WTC11 (cell line): ENCODE measurements at places on chromosomes 11 and 22.

DNA sequence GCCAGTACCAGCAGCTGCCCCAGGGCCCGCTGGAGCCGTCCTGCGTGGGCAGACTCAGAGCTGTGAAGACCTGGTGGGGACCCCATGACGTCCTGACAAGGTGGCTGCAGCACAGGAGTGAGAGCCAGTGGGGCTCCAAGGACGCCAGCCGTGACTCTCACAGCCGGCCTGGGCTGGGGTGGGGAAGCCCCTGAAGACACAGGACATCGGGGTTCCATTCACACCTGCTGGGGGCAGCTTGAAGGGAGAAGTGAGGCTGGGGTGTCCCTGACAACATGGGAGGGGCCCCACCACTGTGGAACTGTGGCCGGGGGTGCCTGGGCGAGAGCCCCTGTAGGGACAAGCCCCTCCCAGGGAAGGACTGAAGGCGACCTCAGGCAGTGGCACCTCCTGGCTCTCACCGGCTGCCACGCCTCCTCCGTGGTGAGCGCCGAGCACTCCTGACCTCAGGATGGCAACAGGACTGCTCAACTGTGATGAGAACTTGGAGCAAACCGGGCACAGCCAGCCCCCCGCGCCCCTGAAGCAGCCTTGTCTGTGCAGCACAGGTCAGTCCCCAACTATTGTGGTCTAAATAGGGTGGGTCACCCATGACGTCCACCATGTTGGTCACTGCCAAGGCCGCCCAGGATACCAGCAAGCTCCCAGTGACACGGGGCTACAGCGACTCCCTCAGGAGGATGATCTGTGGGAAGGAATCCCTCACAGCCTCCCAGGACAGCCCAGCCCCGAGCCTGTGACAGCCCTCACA, 22.7 kb upstream of the IL17REL start:
- H3K27ac ChIP-seq = no peak overlapping the region
- no peak for DNase-seq
- no peaks in the 10 kb centered on the region for H3K4me1 ChIP-seq
- no peaks in the 10 kb centered on the region for H3K36me3 ChIP-seq
- H3K27me3 ChIP-seq = peaks cover 4% of the 10 kb centered on the region; the same call in 1 of the 2 replicates

GRCh38 chr22:45163099-45163450, 650 bp upstream of the NUP50 start:
- H3K27me3 ChIP-seq = no peaks in the 10 kb centered on the region
- no peak for DNase-seq
- peak overlapping the region; percentile 92 for H3K4me3 ChIP-seq
- H3K4me1 ChIP-seq = peaks cover 48% of the 10 kb centered on the region
- peak overlapping the region; percentile 84 for H3K27ac ChIP-seq
- H3K36me3 ChIP-seq = peaks cover 2% of the 10 kb centered on the region

DNA sequence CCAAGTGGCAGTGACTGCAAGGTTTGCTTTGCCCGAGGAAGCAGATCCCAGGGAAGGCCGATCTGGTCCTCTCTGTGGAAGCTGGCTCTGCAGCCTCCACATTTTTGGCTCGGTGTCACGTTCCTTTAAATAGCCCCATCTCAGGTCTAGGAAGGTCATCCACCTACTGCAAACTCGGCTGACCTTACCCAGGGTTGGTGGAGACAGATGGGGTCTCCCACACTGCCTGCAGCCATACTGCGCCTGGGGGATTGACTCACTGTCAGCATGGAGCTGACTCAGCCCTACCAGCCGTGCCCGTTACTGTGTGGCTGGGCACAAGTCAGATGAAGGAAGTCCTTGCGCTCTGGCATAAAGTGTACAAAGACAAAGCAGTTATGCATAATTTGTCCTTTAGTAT, 16.9 kb downstream of the CDPF1 start:
- H3K4me1 ChIP-seq = no peaks in the 10 kb centered on the region
- H3K27me3 ChIP-seq = no peaks in the 10 kb centered on the region
- H3K36me3 ChIP-seq = peaks cover 2% of the 10 kb centered on the region; the same call in 1 of the 2 replicates
- 0 out of 2 replicates have a peak overlapping the region, but pooled peaks have one; percentile 18 for H3K27ac ChIP-seq

GRCh38 chr11:12846786-12847615, 162.1 kb upstream of the RASSF10 start:
- H3K4me3 ChIP-seq = no peak overlapping the region
- no peaks in the 10 kb centered on the region for H3K36me3 ChIP-seq
- DNase-seq = no peak
- H3K27me3 ChIP-seq = no peaks in the 10 kb centered on the region
- peak overlapping the region; percentile 75 for H3K27ac ChIP-seq

- peaks cover 29% of the 10 kb centered on the region for H3K4me1 ChIP-seq
- H3K36me3 ChIP-seq = no peaks in the 10 kb centered on the region
- DNase-seq = no peak
- H3K27me3 ChIP-seq = no peaks in the 10 kb centered on the region; the same call in 1 of the 2 replicates
- H3K4me3 ChIP-seq = no peak overlapping the region
Observed at GRCh38 chr11:13772223-13773046, 104.0 kb downstream of the FAR1 start.

- H3K36me3 ChIP-seq = no peaks in the 10 kb centered on the region
- no peak for DNase-seq
- H3K4me1 ChIP-seq = peaks cover 23% of the 10 kb centered on the region
Observed at GRCh38 chr11:75196426-75196825, 44.1 kb upstream of the TPBGL start.

- H3K4me3 ChIP-seq = no peak overlapping the region
- no peaks in the 10 kb centered on the region for H3K27me3 ChIP-seq
- H3K27ac ChIP-seq = no peak overlapping the region
- DNase-seq = no peak
- H3K4me1 ChIP-seq = peaks cover 15% of the 10 kb centered on the region
Observed at GRCh38 chr22:36466258-36466657, 15.2 kb downstream of the TXN2 start.

- no peaks in the 10 kb centered on the region for H3K36me3 ChIP-seq
- no peak for DNase-seq
- no peaks in the 10 kb centered on the region for H3K27me3 ChIP-seq
- no peak overlapping the region for H3K27ac ChIP-seq
- no peak overlapping the region for H3K4me3 ChIP-seq
- H3K4me1 ChIP-seq = peaks cover 2% of the 10 kb centered on the region; the same call in 1 of the 2 replicates
Observed at GRCh38 chr11:98701541-98701940, 319.2 kb upstream of the CNTN5 start.

DNA sequence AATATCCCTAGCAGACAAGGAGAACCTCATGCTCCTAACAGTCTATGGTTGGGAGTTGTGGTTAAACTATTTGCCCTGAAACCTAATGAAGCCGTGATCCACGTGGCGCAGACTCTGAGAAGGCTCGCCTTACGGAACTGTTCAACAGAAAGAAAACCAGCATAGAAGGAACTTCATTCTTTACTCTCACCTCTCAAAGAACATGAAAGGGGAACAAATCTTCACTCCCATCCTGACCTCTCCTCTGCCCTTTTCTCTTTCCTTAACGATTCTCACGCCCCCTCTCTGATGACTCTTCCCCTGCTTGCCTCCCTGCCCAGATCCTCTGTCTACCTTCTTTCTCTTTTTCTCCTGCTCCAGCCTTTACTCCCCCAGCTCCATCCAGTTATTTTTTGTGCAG, 54.2 kb downstream of the IRAG1 start:
- H3K36me3 ChIP-seq = no peaks in the 10 kb centered on the region
- H3K27ac ChIP-seq = no peak overlapping the region

- H3K27me3 ChIP-seq = no peaks in the 10 kb centered on the region
- no peak overlapping the region for H3K4me3 ChIP-seq
- H3K4me1 ChIP-seq = peaks cover 13% of the 10 kb centered on the region
Observed at GRCh38 chr11:125588505-125588904, 4.1 kb upstream of the STT3A start.

GRCh38 chr11:73996161-73996747, 12.6 kb downstream of the UCP3 start:
- no peak for DNase-seq
- H3K4me3 ChIP-seq = no peak overlapping the region
- no peak overlapping the region for H3K27ac ChIP-seq
- no peaks in the 10 kb centered on the region for H3K36me3 ChIP-seq

- no peak for DNase-seq
- no peaks in the 10 kb centered on the region for H3K36me3 ChIP-seq
- H3K27me3 ChIP-seq = no peaks in the 10 kb centered on the region
- no peak overlapping the region for H3K4me3 ChIP-seq
- H3K27ac ChIP-seq = no peak overlapping the region
Observed at GRCh38 chr11:133553885-133554740, 21.8 kb upstream of the OPCML start.

DNA sequence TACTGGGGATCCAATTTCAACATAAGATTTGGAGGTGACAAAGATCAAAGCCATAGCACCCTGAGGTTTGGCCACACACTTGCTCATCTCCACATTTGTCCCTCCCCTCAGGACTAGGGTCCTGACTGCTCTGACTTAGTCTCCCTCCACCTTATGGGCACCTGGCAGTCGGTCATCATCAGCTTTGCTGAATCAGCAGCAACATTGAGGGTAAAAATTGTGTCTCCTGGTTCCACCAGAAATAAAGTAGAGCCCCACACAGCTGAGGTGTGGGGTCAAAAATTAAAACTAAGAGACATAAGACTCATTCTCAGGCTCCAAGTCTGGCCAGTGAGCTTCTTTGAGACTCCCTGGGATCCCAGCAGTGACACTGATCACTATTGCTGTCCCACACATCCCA, 56.2 kb downstream of the GGTLC2 start:
- H3K4me3 ChIP-seq = no peak overlapping the region
- H3K4me1 ChIP-seq = no peaks in the 10 kb centered on the region
- peaks cover 99% of the 10 kb centered on the region for H3K27me3 ChIP-seq
- no peaks in the 10 kb centered on the region for H3K36me3 ChIP-seq
- no peak for DNase-seq

GRCh38 chr11:82907371-82907770, 5.8 kb downstream of the DDIAS start:
- no peak overlapping the region for H3K27ac ChIP-seq
- no peak overlapping the region for H3K4me3 ChIP-seq
- H3K4me1 ChIP-seq = peaks cover 46% of the 10 kb centered on the region
- H3K27me3 ChIP-seq = no peaks in the 10 kb centered on the region
- DNase-seq = no peak

DNA sequence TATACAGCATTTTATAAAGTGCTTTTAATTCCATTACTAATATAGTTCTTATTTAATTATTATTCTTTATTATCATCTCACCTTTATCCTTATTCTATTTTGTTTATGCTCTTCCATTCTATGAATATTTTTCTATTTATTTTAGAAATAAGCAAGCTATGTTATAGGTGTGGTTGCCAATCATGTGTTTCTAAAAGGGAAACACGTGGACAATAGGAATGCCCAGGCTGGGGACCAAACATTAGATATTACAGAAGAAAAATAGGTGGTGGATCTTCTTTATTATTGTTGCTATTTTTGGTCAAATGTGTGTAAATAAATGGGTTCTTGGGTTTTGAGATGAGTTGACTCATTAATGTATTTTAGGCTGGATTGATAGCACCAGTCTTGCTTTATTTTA, 438.3 kb downstream of the RAB38 start:
- H3K4me3 ChIP-seq = no peak overlapping the region
- H3K27me3 ChIP-seq = no peaks in the 10 kb centered on the region
- H3K4me1 ChIP-seq = no peaks in the 10 kb centered on the region

- peaks cover 11% of the 10 kb centered on the region for H3K4me1 ChIP-seq
- no peak for DNase-seq
- H3K27me3 ChIP-seq = no peaks in the 10 kb centered on the region
- H3K4me3 ChIP-seq = no peak overlapping the region
- H3K36me3 ChIP-seq = no peaks in the 10 kb centered on the region
- no peak overlapping the region for H3K27ac ChIP-seq
Observed at GRCh38 chr11:32479291-32479690, 44.0 kb upstream of the WT1 start.

DNA sequence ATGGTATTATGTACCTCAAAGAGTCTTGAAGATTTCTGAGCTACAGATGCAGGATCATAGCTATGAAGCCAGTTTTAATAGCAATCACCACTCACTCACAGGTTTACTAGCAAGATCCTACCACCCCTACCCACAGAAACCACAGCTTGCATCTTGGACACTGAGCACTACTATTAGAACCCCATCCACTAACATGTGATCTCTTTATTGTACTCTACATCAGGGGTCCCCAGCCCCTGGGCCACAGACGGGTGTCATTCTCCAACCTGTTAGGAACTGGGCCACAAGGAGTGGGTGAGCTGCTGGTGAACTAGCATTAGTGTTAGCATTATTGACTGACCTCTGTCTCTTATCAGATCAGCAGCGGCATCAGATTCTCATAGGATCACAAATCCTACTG, 844.8 kb upstream of the CHORDC1 start:
- H3K27me3 ChIP-seq = no peaks in the 10 kb centered on the region
- H3K36me3 ChIP-seq = peaks cover 6% of the 10 kb centered on the region
- DNase-seq = no peak
- peaks cover 19% of the 10 kb centered on the region for H3K4me1 ChIP-seq

GRCh38 chr11:63813035-63813562, at the start of gene SPINDOC:
TSS of gene SPINDOC (plus strand) at chr11:63813456. CDS start at chr11:63813687, 231 bp downstream.
- H3K36me3 ChIP-seq = peaks cover 28% of the 10 kb centered on the region
- peak within 1 kb of the TSS; percentile 73 for H3K27ac ChIP-seq
- DNase-seq = peak; percentile 75

- DNase-seq = no peak
- H3K4me3 ChIP-seq = peak overlapping the region; percentile 92
- H3K27ac ChIP-seq = no peak overlapping the region; the same call in 1 of the 2 replicates
- H3K4me1 ChIP-seq = peaks cover 16% of the 10 kb centered on the region
Observed at GRCh38 chr22:19448739-19449421, 1.4 kb upstream of the C22orf39 start.

DNA sequence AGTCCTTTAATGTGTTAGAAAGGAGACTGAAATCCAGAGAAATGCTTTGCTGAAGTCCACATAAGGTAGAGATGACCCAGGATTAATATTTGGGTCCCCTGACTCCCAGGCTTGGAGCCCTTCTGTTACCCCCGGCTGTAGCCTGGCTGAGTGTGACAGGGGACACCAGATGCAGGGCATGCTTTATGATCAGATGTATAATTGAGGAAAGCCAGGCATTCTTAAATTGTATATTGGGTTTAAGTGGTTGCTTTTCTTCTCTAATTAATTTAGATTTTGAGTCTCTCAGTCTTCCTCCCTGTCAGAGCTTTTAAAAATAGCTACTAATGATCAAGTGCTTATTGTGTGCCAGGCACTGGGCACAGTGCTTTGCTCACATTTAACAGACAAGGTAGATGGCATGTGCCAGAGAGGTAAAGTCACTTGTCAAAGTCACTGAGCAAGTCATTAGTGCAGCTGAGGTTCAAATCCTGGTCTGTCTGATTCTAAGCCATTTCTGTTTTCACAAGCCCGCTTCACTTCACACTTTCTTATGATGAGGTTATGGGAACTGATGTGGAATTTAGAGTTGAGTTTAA, 7.9 kb downstream of the ZNRF3 start:
- DNase-seq = no peak
- H3K27me3 ChIP-seq = no peaks in the 10 kb centered on the region

DNA sequence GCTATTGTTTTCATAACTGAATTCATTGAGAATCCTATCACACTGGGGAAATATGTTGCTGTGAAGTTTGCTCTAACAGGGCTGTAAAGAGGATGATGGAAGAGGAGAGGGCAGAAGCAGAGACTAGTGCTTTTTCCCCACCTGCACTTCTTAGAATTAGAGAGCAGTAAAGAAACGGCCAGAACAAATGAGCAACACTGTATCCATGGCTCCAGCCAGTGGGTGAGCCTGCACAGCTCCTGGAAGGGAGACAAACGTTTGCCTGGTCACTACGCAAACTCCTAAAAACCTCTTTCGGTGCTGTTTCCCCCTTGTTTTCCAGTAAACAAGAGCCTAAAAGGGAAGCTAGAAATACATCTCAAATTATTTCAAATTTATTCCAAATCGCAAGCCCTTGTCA, 22.2 kb upstream of the OR10D3 start:
- no peaks in the 10 kb centered on the region for H3K36me3 ChIP-seq
- no peak for DNase-seq
- H3K4me3 ChIP-seq = no peak overlapping the region
- no peak overlapping the region for H3K27ac ChIP-seq
- H3K4me1 ChIP-seq = peaks cover 11% of the 10 kb centered on the region
- H3K27me3 ChIP-seq = peaks cover 69% of the 10 kb centered on the region
